ENCODE measurements at places on chromosomes 5 and 9.
A peak's percentile ranks its signal among the peaks of the same experiment; 100 is the strongest.

- DNase-seq, result no peak
Measured at GRCh38 chr9:116015855-116016254, 137.7 kb upstream of the PAPPA start.

DNA sequence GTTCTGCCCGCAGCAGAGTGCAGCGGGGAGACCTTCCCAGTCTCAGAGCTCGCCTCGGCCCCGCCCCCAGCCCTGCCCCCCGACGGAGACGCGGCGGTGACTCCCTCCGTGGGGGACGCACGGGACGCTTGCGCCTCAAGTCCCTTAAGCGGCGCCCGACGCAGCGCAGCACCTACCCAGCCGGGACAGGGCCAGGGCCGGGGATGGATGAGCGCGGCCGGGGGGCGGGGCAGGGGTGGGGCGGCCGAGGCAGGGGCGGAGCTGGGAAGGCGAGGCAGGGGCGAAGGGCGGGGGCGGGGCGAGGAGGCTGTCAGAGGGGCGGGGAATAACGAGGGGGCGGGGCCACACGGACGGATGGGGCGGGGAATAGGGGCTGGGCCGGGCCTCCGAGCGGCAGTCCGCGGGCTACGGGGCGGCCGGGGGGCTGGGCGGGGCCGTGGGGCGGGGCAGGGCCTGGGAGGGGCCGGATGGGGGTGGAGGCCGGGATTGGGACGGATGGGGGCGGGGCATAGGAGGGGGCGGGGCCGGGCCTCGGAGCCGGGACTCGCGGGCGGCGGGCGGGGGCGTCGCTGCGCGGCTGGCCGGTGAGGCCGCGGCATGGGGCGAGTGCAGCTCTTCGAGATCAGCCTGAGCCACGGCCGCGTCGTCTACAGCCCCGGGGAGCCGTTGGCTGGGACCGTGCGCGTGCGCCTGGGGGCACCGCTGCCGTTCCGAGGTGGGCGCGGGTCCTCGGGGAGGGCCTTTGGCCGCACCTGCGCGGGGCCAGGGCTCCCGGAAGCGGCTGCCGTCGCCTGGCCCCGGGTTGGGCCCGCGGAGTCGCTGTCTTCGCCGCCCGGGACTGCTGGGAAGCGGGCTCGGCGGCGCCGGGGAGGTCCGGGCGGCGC is at the start of gene ARRDC1:
Gene ARRDC1, plus strand, starts transcription at position 566 of the 884 bp plus-strand sequence. Its CDS starts 32 bp downstream, at position 598.
- DNase-seq, result peak; percentile 94

- no peak for DNase-seq
Measured at GRCh38 chr5:179832039-179832745, 11.5 kb downstream of the SQSTM1 start.

DNA sequence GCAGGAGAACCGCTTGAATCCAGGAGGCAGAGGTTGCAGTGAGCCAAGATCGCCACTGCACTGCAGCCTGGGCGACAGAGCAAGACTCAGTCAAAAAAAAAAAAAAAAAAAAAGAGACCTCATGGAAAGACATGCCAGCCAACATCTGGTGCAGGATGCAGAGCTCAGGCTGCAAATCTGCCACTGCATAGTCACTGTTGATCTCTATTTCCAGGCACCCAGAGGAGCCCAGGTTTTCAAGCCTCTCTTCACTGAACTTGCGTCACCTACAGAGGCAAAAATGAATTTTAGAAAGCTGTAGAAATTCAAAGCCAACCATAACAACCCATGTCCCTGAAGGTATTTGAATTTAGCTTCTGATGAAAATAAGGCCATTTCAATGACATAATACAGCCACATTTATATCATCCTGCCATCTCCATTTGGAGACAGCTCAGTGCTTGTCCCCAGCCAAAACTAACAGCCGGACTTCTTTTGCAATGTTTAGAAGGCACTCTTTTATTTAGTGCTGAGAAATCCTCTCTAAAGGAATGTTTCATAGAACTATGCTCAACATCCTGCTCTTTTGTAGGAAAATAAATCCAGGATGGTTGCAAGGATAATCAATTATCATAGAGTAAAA is 113.3 kb downstream of the SNX18 start:
- DNase-seq, result no peak

DNA sequence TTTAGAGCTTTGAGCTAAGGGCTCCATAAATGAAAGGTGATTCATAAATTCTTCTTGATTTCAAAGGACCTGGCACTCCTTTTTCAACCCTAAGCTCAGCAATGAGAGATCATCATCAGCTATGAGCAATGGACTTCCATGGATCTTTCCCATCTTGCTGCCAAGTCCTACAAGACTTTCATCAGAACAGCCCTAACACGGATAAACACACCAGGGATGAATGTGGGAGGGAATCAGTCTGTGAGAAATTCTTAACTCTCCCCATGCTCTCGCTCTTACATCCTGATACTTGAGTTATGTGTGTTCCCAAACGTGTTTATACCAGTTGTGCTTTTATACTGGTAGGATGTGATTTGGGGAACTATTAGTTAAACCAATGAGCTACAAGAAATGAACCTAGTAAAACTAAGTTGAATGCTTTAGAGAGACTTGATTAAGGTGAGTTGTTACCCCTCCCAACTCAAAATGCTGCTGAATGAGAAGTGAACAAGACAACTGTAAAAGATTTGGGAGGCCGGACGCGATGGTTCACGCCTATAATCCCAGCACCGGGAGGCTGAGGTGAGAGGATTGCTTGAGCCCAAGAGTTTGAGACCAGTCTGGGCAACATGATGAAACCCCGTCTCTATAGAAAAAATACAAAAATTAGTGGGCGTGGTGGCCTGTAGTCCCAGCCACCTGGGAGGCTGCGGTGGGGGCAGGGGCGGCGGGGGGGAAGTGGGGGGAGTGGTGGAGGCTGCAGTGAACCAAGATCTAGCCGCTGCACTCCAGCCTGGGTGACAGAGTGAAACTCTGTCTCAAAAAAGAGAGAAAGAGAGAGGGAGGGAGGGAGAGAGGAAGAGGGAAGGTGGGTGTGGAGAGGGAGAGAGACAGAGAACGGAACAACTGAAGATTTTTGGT is 5.2 kb upstream of the RPL26L1 start:
- DNase-seq, result no peak

GRCh38 chr9:6811436-6811835 is 53.7 kb downstream of the KDM4C start:
- no peak for DNase-seq

GRCh38 chr5:129392681-129393080 is 67.4 kb upstream of the ADAMTS19 start:
- no peak for DNase-seq

DNA sequence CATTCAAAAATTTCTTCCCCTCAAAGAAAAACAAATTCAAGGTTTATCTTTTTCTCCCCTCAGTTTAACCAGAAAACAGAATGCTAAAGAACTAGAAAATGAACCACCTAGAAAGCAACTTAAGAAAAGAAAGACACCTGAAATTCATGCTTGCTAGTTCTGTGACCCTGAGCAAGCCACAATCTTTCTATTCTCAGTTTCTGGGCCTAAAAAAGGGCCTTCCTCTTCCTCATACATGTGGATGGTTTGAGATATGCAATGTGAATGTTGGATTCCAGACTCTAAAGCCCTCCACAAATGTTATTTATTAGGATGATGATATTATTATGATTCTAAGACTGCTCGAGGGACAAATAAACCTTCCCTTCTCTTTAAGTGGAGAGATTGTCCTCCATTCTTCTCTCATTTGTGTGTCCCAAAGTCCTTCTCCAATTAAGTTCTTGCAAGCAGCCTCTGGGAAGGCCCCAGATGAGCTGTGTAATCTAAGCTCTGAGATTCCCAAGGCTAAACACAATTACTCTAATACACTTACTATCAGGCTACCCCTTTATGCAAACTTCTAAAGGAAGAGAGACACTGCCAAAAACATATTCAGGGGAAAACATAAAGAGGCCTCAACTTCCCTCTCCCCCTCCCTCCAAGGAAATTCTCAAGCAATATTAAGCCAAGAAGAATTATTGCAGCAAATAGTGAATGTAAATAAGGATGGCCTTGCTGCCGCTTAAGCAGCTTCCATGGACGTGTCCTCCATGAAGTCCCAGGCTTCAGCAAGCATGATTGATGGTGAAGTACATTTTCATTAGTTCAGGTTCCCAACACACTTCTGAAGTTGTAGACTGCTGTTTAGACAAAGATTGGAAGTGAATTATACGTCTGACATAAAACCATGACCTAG is 80.2 kb downstream of the PRKACG start:
- no peak for DNase-seq

GRCh38 chr9:136351252-136351800 is 12.2 kb downstream of the DNLZ start:
- DNase-seq, result no peak

- no peak for DNase-seq
Measured at GRCh38 chr9:88370346-88370745, 17.9 kb upstream of the SPIN1 start.

DNA sequence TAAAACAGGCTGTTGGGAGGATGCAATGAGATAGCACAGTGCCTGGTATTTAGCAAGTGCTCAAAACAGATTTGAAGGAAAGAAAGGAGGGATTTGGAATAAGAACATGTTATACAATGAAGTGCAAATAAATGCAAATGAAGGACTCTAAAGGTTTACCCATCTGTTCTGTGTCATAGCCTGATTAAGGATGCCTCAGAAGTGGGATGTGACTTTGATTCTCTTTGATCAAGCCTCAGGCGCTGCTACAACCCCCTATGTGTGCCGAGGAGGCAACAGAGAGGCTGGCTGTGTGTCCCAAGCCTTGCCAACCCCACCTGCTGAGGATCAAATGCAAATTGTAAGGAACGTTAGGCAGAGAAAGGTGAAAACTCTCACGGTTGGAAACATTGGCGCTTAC is 27.2 kb downstream of the GGTA1 start:
- no peak for DNase-seq

DNA sequence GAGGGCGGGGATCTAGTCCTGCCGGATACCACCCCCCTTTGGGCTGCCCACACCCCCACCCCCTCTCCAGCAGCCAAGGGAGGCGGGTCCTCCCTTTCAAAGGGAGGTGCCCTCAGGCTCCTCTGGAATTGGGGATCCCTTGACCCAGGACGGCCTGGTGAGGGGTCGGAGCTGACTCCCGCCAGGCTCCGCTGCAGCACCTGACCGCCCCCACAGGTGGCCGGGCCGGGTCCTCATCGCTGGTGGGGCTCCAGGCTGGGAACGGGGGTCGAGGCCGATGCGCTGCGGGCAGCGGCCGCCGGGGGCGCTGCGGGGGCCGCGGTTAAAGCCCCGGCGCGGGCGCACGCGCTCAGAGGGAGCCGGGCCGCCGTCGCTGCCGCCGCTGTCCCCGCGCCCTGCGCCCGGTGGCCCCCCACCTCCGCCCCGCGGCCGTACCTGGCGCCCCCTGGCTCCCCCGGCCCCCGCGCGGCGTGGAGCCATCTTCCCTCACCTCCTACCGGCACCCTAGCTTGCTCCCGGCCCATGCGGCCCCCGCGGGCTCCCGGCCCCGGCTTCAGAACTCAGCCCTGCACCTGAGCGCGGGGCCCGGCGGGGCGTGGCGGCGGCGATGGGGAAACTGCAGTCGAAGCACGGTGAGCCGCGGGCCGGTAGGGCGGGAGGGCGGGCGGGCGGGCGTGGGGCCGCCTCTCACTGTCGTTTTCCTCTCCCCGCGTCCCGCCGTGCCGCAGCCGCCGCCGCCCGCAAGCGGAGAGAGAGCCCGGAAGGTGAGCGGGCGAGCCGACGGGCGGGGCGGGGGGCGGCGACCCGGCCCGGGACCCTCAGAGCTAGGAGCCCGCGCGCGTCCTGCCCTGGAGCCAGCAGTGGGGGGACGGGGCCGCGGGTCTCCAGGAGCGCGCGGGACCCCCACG is at the start of gene NKD2:
Gene NKD2, plus strand, starts transcription at position 352 of the 908 bp plus-strand sequence. Its CDS starts 256 bp downstream, at position 608.
- DNase-seq, result peak; percentile 40

DNA sequence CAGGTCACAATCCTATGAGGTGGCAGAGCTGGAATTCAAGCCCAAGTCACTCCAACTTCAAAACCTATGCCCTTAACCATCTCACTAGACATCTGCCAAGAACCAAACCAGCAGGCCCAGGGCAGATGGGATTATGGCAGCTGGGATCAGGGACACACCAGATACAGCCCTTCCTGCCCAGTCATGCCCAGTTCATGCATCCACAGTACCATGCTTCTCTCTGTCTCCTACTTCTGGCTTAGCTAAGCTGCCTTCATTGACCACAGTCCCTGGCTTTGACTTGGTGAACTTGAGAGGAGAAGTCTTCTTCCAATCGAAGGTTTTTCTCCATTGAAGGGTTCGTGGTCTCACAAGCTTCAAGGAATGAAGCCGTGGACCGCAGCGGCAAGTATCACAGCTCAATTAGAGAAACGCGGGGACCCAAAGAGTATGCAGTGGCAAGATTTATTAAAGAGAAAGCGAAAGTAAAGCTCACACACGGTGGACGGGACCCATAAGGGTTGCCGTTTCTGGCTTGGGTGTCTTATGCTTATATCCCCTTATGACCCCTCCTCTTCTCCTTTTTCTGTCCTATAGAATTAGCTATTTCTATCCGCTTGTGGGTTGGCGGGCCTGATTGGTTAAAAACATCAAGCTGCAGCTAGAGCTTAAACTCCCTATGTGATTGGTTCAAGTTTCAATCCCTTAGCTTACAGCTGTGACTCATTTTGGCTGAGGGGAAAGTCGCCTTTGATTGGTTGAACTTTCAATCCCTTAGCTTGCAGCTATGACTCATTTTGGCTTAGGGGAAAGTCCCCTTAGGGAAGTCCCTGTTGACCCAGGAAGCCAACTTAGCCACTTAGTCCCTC is 101.2 kb downstream of the TRIM36 start:
- peak; percentile 3 for DNase-seq

DNA sequence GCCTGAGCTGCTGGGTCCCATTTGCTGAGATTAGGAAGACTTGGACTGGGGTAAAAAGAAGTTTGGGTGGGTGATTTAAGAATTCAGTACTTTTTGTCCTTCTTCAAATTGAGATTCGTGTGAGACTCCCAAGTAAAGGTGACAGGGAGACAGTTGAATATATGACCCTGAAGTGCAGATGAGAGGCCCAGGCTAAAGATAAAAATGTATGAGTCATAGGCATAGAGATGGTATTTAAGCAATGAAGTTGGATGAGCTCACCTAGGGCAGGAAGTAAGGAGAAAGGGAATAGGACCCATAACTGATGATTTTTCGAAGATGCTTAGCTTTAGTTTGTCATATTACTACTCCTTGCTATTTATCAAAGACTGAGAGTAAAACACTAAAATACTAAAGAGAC is 255.9 kb upstream of the ADRA1B start:
- DNase-seq, result no peak

GRCh38 chr5:135592312-135593045 is 13.7 kb upstream of the CXCL14 start:
- DNase-seq, result no peak

DNA sequence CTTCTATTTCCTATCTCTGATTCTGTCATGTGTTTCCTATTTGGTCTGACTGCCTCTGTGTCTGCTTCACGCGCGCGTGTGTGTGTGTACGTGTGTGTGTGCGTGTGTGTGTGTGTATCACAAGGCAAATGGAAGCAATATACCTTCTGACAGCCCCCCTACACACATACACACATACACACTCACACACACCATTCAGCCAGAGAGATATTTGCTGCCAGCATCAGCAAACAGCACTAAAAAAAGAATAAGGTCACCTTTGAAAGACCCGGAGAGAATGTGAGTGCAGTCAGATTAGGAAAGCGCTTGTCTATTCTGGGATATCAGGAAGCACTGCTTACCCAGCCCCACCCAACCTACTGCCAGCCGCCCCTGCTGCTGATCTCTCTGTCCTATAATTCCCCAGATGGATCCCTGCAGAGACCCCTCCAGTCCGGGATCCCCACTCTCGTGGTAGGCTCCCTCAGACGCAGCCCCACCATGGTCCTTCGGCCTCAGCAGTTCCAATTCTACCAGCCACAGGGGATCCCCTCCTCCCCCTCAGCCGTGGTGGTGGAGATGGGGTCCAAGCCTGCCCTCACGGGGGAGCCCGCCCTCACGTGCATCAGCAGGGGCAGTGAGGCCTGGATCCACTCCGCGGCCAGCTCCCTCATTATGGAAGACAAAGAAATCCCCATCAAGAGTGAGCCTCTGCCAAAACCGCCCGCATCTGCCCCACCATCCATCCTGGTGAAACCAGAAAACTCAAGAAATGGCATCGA is 45.7 kb downstream of the PLAC8L1 start:
- DNase-seq, result no peak
